ENCODE measurements at places on chromosomes 2 and 18.

DNA sequence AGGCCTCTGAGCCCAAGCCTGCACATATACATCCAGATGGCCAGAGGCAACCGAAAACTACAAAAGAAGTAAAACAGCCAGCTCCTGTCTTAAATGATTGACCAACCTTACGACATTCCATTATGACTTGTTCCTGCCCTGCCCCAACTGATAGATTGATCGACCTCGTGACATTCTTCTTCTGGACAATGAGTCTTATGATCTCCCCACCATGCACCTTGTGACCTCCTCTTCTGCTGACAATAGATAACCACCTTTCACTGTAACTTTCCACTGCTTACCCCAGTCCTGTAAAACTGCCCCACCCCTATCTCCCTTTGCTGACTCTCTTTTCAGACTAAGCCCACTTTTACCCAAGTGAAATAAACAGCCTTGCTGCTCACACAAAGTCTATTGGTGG lies 670.0 kb upstream of the PKDCC start:
- DNase-seq = no peak

GRCh38 chr2:133255360-133255759 lies 312.9 kb downstream of the NCKAP5 start:
- no peak for DNase-seq

DNA sequence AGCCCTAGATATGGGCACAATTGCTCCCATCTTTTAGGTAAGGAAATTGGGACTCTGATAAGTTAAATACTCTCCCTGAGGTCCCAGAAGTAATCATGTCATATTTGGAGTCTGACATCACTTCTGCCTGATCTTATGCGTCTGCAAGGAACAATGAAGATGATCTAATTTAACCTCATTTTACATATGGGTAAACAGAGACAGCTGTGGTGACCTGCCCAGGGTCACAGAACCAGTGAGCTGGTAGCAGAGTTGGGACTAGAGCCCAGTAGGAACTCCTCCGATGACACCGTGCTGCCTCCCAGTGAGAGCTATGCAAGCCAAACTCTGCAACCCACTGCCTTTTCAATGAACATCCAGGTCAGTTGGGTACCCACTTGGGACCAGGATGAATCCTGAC lies 17.8 kb downstream of the CTAGE1 start:
- DNase-seq = no peak

DNA sequence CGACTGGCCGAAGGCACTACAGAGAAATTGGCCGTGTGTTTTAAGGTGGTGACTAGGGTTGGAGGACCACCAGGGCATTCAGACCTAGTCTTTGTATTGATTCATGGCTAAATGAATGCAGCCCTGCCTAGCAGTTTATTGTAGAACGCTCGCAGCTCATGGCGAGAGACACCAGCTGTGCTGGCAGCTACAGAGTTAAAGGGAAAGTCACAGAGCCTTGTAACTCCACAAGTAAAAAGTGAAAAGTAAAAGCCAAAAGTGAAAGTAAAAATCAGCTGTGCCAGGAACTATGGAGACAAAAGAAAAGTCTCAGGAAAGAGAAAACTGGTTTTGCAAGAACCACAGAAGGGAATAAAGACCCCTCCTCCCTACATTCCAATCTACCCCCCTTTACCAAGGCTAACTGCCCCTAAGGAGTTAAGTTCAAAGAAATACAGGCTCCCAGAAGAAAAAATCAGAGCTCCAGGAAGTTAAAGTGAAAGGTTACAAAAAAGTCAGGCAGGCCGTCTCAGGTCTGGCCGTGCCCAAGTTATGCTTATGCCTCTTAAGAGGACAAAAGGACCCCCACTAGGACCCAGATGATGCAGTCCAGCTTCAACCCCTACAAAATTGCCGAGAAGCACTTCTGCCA lies 46.4 kb upstream of the SELENOI start:
- DNase-seq = no peak

DNA sequence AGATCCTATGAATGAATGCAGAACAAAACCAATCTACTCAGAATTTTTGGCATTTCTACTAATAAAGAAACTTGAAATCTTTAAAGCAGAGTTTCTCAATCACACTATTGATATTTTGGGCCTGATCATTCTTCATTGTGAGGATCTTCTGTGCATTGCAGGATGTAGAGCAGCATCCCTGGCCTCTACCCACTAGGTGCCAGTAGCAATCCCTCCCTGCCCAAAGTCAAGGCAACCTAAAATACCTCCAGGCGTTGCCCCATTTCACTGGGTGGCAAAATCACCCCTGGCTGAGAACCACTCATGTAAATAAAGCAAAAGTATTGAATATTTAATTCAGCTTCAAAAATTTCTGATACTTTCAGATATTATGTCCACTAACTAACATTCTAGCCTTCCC lies 213.0 kb downstream of the SP3 start:
- DNase-seq = peak; percentile 10

- no peak for DNase-seq
Observed at GRCh38 chr2:219289537-219290361, 10.6 kb downstream of the DNAJB2 start.

- DNase-seq = no peak
Observed at GRCh38 chr2:132814651-132815050, 144.6 kb upstream of the LYPD1 start.

GRCh38 chr2:26758790-26759321 lies 5.2 kb upstream of the SLC35F6 start:
- DNase-seq = no peak

- DNase-seq = no peak
Observed at GRCh38 chr18:2971741-2972552, 41.0 kb downstream of the LPIN2 start.

DNA sequence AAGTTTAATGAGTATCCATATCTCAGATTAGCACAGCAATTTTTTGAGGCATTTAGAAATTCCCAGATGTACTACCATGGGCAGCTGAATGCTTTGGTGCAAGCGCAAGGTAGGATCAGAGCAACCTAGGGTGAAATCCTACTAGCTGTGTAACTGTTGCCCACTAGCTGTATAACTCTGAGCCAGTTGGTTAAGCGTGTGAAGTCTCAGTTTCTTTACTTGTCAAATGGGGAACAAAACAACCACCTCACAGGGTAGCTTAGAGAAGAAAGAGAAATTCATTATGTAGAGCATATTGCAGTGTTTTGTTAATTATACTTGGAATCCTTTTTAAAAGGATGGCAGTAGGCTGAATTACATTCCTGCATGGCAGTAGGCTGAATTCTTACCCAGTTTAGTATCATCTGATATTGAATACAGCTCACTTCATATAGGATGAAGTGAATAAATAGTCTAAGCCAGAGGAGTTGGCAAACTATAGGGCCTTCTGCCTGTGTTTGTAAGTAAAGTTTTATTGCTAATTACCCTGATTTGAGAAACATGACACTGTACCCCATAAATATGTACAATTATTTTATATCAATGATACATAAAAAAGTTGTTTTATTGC lies 180.7 kb downstream of the PLCL1 start:
- DNase-seq = no peak

GRCh38 chr2:47686018-47686417 lies 96.9 kb upstream of the MSH6 start:
- DNase-seq = no peak

GRCh38 chr18:11175266-11175979 lies 26.1 kb upstream of the PIEZO2 start:
- DNase-seq = no peak

DNA sequence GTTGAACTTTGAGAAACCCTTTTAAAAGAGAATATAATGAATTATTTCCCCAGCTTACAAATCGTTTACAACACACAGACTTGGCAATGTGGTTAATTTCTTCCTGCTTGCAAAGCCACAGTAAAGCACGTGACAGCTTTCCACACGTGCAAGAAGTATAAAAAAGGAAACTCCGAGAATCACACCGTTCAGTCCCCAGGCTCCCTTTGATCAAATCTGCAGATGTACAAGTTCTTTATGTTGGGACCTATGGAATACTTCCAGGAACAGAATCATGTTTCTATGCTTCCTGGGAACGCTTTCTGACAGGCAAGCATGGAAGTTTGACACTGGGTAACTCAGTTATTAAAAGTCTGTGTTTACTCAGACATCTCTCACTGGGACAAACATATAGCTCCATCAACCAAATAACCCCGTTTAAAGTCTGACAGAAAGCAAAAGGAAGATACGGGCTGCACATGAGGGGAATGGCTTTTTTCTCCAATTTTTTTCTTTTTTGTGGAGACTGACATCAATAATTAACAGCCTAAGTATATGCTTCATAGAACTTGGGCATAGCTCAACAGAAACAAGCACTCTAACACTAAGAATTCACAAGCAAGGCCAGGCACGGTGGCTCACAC lies 134.8 kb downstream of the EIPR1 start:
- no peak for DNase-seq

DNA sequence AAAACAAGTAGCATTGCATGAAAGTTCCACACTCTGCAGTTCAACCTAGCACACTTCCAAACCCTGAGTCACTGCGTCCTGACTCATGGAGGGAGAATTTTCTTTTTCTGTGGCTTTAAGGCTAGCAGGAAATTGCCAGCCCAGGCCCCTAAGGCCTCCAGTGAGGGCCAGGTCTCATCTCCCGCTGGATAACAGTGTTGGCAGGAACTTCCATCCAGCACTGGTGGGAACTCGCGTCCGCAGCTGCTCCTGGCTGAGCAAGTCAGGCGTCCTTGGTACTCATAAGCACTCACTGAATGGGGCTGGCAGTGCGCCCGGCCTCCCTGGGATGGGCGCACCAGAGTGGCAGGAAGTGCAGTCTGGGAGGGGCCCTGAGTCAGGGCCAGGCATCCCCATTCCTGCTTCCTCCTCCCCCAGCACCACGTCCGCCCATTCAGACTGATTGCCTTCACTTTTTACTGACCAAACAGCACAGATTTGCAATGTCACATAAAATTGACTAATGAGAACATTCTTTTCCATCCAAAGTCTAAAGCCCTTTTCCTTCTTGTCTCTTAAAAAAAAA lies 14.3 kb downstream of the MALL start:
- DNase-seq = peak; percentile 97

DNA sequence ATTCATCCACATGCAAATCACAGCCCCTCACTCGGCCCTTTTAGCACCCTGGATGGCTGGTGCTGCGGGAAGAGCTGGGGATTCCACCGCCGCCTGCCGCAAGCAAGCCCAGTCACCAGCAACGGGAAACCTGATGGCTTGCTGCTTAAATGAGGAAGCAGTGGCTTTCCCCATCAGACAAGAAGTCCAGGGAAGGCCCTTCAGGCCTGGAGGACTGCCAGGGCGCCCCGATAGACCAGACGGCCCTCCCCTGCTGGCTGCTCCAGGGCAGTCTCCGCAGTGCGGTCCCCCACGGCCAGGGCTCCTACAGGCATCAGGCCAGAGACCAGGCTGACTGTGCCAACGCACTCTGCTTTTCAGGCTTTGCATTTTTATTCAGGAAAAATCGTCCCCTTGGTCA lies 439.1 kb downstream of the EIPR1 start:
- no peak for DNase-seq

- no peak for DNase-seq
Observed at GRCh38 chr2:174003720-174004695, 38.8 kb upstream of the SP3 start.

DNA sequence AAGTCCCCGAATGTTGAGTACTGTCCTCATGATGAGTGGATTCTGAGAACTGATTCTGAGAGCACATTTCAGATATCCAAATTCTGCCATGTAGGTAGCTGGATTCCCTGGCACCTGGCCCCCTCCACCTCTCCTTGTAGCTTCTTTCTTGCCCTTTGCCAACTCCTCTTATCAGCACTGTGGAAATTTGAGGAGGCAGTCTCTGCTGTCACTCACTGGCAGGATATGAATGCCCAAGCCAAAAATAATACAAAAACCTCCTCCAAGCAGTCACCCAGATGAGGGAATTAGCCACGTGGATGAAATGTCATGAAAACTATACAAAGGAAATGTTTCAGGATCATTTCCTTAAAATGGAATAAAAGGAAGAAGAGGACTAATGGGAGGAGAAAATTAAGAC lies 276.8 kb downstream of the SETBP1 start:
- DNase-seq = no peak

GRCh38 chr2:141437521-141437920 lies 693.3 kb downstream of the LRP1B start:
- DNase-seq = no peak

DNA sequence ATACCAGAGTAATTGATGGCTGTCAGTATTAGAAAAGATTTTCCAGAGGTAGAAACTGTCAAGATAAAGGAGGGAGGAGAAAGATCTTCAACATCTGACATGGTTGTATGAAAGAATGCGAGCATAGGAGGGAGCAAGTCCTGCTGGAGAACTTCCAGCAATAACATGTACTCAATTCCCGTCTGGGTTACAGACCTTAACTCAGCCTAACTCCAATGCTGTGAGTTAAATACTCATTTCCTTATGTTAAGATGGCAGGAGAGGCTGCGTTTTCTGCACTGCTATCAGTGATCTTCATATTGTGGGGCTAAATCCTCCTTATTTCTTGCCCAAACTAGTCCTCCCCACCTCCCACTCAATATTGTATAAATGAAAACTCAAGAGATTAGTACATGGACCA lies 6.7 kb upstream of the CERS6 start:
- DNase-seq = no peak

DNA sequence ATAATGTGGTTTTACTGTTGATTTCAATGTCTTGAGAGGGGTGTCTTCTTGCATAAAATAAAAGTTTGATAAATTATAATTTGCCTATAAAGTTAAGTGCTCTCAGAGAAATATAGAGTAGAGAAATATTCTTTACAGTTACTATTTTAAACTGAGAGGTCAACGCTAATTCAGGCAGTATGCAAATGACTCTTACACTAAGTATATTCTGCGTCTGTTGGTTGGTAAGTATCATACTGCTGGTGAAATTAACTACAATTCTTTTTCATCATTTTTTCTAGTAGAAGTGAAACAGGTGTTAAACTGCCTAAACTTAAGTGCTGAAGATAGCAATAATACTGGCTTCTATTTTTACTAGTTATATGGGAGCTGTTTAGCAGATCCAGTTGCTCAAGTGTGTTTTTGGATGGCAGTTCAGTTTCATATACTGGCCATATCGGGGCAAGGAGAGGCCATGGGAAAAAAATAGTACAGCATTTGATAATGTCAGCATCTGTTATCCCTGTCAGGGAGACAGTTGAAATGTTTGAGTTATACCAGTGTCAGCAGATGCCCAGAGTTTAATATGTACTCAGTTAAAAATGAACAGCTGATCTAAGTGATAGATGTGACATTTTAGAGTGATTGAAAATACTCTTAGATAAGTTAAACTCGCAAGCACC lies 86.2 kb downstream of the MIB1 start:
- DNase-seq = no peak

DNA sequence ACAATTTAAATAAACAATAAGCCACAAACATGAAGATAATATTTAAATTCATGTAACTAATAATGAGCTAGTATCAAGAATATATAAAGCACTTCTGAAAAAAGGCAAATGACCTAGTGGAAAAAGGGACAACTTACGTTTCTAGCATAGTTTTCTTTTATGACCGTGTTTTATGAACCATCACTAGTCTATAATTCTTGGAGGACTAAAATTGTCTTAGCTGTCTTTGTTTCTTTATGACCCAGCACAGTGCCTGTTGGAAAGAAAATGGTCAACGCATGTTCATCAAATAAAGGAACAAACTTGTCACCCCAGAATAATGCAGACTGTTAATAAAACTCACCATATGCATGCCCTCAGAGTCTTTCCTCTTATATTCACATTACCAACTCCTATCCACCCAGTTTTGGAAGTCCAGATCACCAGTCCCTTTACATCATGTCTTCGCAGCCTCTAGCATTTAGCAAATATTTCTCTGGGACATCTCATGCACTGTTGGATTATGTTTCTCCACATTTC lies 57.4 kb upstream of the GRB14 start:
- DNase-seq = no peak

- no peak for DNase-seq
Observed at GRCh38 chr2:7722212-7722910, 805.1 kb downstream of the RNF144A start.

Data from COR-L47 (cell line).